ENCODE measurements at places on chromosomes 1 and 21.

DNA sequence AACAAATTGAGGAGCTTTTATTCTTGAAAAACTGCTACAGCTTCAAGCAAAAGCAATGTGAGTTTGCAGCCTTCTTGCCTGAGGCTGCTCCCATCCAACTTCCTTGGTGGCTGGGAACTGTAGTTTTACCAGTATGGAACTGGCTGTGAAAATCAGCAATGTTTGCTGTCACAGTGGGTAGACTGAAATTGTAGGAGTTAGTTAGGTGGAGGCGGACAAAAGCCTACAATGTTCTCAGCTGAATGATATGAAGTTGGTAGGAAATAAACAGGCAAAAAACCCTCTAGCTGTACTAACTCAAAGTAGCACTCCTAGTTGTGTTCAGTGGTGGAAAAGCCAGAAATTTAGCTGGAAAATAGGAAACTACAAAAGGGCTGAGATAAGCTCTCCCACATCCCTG lies 18.5 kb downstream of the HAX1 start:
- no peak for DNase-seq

DNA sequence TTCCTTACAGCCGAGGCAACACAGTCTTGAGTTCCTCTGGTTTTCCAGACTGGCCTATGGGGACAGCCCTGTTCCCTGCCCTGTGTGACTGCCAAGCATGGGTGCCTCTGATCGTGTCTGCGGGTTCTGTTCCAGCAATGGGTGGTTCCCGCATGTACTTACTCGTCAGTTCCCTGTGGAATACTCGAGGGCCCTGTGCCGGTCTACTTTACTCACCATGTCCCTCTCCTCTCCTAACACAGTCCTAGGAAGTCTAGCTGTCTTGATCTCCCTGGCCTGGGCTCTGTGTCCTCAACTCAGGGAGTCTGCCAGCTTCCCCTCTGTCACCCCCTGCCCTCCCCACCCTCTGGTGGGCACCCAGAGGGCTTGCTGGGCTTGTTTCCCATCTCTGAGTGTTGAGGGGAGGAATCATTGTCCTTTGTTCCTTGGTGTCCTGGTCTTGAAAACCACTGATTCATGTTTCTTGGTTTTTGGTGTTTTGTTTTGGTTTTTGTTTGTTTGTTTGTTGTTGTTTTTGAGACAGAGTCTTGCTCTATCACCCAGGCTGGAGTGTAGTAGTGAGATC lies 36.0 kb downstream of the TRAPPC10 start:
- no peak for DNase-seq

DNA sequence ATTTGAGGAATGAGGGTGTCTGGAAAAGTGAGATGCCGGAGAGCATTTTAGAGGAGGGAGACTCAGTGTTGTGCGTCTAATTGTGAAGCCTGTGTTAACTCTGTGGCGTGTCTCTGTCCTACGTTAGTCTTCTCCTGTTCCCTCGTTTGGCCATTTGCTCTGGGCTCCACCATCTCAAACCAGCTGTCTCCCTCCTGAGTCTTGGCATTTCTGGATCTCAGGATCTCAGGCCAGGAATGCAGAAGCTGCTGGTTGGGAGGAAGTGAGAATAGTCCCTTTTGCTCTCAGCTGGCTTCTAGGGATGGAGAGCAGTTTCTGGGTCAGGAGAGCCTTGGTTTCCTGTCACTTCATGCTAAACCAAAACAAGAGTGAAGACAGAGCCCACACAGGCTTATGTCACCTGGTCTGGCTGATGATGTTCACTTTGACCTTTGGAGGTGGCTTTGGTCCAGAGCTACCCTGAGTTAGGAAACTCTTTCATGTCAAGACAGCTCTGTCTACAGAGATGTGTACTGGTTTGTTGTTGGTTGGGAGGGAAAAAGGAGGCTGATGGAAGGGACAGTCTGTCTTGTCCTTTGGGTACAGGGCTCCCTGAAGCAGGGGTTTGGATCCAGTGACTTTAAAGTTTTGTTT lies 859 bp downstream of the NFASC start:
- no peak for DNase-seq

DNA sequence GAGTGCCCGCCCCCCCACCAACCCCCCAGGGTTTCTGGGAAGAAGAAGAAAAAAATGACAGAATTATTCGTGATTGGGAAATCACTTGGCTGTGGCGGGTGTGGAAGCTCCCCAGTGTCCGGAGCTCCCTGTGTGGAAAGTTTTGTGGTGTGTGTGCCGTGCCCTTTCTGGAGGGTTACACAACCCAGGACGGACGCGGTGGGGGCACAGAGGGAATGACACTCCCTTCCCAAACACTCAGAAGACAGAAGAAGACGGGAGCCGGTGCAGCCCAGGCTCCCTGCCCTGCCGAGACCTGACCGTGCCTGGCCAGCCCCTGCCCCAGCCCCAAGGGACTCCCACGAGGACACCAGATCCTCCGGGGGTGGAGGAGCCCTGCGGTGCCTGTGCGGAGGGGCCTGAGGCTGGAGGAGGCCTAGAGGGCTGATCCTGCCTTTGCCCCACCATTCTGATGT lies 33.0 kb upstream of the ADARB1 start:
- no peak for DNase-seq

GRCh38 chr1:210301615-210302000 lies 27.1 kb upstream of the HHAT start:
- DNase-seq: no peak

DNA sequence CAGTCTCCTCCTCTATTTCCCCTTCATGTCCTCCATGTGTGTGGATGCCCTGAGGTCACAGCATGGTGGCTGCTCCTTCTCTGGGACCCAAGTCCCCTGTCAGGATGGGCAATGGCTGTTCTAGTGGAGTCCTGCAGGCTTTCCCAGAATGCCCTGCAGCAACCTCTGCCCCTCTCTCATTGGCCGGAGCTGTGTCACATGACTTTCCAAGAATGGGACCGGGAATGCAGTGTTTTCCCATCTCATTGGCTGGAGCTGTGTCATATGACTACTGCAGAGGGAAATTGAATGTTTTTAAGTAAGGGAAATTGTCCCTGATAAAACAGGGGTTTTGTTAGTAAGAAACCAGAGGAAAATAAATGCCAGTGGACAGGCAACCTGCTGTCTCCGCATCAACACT lies 365.9 kb downstream of the PTPRU start:
- no peak for DNase-seq

- DNase-seq: no peak
These were observed 41.8 kb upstream of the RAP1A start for GRCh38 chr1:111577814-111578213.

- DNase-seq: no peak
These were observed 2.2 kb downstream of the PAQR6 start for GRCh38 chr1:156245451-156246232.

DNA sequence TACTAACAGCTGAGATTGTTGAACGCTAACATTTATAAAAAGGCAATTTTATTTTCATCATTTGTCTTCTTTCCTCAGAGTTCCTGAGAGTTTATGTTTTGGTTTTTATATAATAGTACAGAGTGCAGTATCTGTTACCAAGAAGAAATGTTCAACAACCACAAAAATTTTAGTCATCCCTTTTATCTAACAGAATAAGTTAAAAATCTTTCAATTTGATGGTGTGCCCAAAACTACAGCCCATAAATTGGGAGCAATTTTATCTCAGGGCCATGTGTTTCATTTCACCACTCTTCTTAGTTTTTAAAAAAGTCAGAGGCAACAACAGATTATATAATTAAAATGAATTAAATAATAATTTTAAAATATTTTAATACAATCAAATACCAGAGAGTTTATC lies 37.1 kb downstream of the NEXN start:
- no peak for DNase-seq

GRCh38 chr1:234911787-234912186 lies 216.8 kb downstream of the TOMM20 start:
- no peak for DNase-seq

DNA sequence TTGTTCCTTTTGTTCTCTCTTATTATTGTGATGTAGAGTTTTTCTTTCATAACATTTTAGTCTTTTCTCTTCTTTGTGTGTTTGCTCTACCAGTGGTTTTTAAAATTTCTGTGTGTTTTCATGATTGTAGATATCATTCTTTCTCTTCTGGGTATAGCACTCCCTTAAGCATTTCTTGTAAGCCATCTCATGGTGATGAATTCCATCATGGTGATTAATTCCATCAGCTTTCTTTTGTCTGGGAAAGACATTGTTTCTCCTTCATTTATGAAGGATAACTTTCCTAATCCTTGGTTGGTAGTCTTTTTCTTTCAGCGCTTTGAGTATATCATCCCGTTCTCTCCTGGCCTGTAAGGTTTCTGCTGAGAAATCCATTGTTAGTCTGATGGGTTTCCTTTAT lies 22.7 kb downstream of the CD55 start:
- no peak for DNase-seq

DNA sequence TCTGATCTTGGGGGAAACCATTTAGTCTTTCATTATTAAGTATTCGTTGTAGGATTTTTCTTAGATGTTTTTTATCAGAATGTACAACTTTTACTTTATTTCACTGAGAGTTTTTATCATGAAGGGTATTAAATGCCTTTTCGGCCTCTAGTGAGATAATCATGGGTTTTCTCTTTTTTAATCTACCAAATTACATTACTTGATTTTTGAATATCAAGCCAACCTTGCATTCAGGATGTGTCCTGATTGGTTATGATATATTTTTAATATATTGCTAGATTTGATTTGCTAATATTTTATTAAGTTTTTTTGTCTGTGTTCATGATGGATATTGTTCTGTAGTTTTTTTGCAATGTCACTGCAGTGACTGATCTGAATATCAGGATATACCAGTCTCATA lies 9.4 kb downstream of the NUF2 start:
- no peak for DNase-seq

DNA sequence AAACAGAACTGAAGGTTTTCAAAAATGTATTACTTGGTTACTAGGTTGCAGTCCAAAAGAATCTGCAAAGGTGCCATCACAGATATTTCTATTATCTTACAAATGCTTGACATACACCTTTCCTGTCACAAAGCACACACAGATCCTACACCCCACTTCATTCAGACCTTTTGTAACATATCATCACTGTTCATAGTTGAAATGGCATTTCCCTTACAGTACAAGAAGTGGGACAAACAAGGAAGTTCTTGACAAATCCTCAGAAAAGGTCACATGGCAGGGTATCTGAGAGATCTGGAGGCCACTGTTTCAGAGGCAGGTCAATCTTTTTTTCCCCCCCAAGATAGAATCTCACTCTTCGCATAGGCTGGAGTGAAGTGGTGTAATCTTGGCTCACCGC lies 21.3 kb downstream of the TOR1AIP2 start:
- DNase-seq: no peak

GRCh38 chr1:111197598-111198284 lies 2.7 kb downstream of the DENND2D start:
- no peak for DNase-seq

DNA sequence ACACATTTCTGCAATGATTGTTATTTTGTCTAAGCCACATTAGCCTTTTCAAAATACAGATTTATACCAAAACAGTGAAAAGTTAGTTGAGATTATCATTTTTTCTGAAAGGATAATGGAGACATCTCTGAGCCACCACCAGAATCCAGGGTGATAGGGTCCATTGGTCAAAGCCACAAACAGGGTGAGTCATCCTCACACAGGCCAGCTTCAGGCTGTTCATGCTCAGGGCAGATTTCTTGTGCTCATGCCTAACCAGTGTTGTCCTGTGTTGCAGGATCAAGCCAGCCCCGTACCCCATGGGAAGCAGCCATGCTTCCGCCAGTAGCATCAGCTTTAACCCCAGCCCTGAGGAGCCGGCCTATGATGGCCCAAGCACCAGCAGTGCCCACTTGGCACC lies 13.4 kb downstream of the ELOA start:
- DNase-seq: no peak

GRCh38 chr1:100387657-100388350 lies 35.5 kb downstream of the CDC14A start:
- DNase-seq: no peak

DNA sequence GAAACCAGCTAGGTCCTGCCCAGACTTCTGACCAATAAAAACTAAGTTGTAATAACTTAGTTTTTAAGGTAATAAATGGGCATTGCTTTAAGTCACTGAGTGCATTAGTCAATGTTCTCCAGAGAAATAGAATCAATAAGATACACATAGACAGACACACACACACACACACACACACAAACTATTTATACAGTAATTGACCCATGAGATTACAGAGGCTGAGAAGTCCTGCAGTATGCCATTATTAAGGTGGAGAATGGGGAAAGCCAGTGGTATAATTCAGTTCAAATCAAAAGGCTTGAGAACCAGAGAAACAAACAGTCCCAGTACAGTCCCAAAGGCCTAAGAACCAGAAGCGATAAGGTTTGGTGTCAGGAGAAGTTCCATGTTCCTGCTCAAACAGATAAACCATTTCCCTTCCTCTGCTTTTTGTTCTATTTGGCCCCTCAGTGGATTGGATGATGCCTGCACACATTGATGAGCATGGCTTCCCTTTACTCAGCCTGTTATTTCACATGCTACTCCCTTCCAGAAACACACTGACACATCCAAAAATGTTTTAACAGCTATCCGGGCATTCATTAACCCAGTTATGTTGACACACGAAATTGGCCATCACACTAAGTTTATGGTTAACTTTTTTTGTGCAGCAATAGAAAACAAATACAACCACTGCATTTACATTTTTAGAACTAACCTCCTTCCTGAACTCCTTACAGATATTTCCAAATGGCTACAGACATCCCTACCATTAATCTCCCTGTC lies 828.2 kb upstream of the NCAM2 start:
- DNase-seq: no peak

DNA sequence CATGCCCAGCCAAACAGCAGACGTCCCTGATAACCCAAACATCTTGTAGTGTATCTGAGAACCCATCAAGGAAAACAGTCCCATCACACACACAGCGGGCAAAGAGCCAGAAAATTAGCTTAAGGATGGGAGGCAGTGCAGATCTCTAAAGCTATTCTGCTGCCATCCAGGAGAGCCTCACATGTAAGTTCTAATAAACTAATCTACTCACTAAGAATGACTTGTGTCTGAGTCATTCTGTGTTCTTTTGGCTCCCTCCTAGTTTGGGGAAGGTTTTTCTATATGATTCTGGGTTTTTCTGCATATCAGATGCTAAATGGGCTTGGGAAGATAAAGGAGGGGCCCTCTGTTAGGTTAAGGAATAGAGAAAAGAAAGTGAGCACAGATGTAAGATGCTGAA lies 162.8 kb downstream of the HUNK start:
- no peak for DNase-seq

- no peak for DNase-seq
These were observed 18.6 kb upstream of the PRDM15 start for GRCh38 chr21:41897700-41898099.

DNA sequence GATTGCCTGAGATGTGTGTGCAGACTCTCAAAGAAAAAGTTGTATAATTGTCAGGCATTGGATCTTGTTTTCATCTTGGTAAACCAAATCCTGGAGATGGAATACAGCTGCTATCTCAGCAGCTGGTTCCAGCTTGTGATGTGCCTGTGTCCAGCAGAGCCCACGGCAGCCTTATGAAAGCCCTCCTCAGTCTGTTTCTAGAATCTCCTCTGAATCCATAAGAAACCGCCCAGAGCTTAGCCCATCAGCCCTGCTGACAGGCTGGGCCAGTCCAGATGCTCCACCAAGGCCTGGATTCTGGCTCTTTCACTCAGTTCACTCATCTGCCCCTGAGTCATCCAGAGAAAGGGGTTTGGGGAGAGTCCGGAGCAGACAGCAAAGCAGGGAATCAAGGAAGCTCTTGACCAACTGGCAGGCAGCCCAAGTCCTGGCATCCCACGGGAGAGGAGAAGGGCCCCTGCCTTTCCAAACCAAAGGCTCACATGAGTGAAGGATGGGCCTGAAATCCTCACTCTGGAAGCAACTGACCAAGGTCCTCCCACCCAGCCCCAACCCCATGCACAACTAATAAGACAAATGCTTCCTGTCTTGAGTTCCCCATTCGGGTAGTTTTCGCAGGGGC lies 45.7 kb downstream of the NAV1 start:
- DNase-seq: no peak
